ENCODE measurements at places on chromosomes 12 and 14.

GRCh38 chr14:23206422-23207145 lies 23.1 kb upstream of the SLC7A8 start:
- no peak for DNase-seq

- DNase-seq, result no peak
Measured at GRCh38 chr12:71208053-71208685, 50.4 kb upstream of the TSPAN8 start.

- no peak for DNase-seq
Measured at GRCh38 chr12:45944771-45945170, 45.6 kb downstream of the SCAF11 start.

DNA sequence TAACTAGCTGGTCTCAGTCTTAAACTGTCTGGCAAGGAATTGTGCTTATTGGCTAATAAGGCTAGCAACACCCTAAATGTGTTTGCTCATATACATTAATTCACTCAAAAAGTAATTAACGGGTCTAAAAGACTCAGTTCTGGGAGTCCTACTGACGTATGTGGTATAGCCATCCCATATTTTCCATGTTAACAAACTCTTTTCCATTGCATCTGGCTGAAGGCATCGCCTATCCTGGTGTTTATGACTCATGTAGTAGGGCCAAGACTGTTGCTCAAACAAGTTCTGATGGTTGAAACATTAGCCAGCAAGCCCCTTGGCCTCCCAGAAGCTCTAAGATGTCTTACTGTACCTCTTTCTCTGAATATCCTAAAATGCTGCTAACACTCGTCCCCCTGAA lies 98.5 kb downstream of the PHLDA1 start:
- no peak for DNase-seq

DNA sequence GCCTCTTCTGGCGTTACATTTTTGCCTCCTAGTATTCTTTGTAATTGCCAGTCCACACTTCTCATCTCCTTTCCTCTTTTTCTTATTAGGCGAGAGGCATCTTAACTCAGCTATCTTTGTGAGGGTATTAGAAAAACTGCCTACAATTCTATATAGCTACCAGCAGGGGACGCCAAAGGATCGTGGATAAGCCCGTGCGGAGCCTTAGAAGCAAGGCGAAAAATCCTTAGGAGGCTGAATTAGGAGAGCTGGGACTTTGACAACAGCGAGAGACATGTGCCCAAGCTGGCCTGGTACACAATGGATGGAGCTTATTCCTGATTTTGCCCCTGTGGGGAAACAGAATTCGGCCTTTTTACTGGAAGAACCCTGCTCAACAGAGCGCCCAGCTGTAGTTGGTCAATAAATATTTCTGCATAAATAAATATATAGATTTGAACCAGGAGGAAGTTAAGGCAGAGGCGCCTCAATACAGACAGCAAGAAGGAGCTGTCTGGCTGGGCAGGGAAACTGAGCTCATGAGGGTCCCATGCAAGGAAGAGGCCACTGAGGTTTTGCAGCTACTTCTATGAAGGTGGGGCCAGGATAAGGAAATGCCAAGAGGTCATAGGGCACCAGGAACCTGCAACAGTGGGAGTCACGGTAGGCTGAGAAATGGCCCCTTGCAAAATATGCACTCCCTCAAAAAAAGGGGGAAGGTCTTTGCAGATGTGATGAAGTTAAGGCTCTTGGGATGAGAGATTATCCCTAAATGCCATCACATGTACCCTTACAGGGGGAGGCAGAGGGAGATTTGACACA lies 14.6 kb upstream of the RBM19 start:
- DNase-seq, result no peak

GRCh38 chr12:89475203-89475990 lies 49.2 kb downstream of the GALNT4 start:
- no peak for DNase-seq

- DNase-seq, result no peak
Measured at GRCh38 chr14:101464310-101464983, 96.8 kb upstream of the DIO3 start.

DNA sequence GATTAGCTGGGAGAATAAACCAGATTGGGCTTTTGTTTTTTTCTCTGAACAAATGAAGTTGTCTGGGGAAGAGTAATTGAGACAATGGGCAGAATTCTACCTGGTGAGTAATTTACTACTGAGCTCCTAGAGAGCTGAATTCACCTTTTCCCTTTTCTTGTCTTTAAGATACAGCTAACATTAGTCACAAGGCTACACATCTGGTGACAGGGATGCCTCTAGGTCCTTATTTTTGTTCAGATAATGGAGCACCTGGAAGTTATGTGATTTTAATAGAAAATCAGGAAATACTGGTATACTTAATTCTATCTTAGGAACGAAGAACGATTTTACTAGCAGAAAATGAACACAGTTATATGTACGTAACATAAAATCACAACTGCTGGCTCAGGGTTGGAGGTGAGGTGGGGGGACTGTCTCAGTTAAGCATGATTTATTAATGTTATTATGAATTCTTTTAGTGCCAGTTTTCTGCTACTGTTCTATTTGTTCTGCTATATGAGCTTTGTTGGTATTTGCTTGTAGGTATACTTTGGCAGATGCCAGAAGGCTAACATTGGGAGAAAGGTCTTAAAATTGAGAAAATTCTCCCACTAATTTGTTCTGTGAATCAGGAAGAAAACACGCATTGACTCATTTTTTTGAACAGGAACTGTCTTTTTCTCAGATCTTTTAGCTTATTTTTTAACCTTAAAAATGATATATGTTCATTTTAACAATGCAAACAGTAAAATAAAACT lies 482.7 kb upstream of the RGS6 start:
- no peak for DNase-seq

DNA sequence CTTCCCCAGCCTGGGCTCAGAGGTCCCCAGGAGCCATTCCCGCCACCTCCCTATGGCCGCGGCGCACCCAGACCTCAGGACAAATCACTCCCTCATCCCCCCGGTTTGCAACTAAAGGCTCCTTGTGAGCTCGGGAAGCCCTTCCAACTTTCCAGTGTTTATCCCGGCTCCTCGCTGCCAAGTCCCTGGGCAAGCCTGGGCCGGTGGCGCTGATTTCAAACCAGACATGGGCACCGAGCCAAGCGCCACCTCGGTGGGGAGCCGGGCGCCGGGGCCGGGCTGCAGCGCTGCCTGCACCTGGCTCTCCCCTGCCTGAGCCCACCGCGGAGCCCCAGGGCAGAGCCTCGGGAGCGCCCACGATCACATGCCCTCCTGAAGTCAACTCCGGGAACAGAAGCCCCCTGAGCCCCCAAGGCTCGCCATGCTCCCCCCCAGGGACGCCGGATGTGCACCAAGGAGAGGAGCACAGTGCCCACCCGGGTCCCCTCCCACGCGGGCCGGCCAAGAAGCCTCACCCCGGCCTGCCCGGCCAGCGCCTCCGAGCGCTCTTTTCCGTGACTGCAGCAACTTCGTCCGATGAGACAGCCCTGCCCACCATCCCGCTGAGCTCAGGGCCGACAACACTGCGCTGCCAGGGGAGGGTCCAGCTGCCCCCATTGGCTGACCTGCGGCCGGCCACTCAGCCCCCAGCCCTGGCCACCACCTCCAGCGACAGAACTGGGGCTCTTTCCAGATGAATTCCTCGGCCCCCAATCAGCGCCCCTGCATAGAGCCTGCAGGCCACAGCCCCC lies 50.0 kb downstream of the NCOR2 start:
- no peak for DNase-seq

DNA sequence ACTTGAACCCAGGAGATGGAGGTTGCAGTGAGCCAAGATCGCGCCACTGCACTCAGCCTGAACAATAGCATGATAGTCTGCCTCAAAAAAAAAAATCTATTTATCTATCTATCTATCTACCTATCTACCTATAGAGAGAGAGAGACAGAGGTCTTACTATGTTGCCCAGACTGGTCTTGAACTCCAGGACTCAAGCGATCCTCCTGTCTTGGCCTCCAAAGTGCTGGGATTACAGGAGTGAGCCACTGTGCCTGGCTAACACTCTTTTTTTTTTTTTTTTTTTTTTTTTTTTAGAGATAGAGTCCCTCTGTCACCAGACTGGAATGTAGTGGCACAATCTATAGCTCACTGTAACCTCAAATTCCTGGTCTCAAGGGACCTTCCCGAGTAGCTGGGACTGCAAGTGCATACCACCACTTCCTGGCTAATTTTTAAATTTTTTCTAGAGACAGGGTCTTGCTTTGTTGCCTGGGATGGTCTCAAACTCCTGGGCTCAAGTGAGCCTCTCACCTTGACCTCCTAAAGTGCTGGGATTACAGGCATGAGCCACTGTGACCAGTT lies 1.9 kb downstream of the FAM186A start:
- no peak for DNase-seq

DNA sequence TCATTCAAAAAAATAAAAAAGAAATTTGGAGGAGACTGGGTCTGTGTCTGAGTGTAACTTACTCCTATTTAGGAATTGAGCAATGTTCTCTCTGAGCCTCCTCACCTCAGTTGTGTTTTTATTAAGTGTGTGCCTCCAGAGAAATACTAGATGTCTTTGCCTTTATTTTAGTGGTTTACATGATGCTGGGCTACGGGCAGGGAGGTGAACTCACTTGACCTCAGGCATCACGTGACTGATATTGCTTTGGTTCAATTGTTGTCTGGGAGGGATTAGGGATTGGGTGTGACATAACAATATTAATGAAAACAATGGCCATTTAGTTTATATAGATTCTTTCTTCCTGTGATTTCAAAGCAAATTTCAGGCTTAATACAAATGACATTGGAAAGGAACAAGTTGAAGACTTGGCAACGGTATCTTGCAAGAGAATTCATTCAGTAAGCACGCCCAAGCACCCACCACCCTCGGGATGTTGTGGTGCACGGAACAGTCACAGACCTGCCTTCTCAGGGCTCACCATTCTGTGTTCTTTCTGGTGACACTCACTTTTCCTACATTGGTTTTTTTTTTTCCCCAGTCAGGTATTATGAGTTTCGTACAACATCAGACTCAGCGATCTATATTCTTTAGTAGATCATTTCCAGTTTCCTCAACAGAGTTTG lies 77.5 kb downstream of the BMP4 start:
- no peak for DNase-seq

DNA sequence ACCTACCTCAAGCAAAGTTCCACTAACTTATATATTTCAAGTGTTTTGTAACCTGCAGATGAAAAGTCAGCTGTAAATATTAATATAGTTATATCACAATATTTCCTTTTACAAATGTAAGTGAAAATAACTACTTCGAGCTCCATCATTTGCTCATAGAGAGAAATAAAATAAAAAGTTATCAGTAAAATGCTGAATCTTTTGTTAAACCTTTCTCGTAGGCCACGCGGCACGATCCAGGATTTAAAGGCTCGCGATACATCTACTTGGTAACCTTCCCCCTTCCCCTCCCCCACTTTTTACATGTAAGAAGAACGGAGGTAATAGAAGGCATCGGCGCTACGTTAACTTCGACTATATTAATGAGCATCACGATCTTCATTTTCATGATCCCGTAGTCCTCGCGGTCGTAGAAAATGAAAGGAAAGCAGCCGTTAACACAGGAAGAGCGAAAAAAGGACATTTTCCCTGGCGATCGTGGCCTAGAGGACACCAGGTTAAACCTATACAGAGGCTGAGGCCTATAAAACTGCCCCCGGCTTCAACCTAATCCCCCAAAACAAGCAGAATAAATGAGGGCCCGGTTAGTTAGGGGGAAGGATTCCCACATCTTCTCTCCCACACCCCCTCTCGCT lies 508 bp downstream of the HNRNPC start:
- DNase-seq, result peak; percentile 10

- no peak for DNase-seq
Measured at GRCh38 chr12:107311682-107312081, 218.3 kb upstream of the CRY1 start.

GRCh38 chr14:40345334-40345733 lies 913.1 kb upstream of the FBXO33 start:
- DNase-seq, result no peak

DNA sequence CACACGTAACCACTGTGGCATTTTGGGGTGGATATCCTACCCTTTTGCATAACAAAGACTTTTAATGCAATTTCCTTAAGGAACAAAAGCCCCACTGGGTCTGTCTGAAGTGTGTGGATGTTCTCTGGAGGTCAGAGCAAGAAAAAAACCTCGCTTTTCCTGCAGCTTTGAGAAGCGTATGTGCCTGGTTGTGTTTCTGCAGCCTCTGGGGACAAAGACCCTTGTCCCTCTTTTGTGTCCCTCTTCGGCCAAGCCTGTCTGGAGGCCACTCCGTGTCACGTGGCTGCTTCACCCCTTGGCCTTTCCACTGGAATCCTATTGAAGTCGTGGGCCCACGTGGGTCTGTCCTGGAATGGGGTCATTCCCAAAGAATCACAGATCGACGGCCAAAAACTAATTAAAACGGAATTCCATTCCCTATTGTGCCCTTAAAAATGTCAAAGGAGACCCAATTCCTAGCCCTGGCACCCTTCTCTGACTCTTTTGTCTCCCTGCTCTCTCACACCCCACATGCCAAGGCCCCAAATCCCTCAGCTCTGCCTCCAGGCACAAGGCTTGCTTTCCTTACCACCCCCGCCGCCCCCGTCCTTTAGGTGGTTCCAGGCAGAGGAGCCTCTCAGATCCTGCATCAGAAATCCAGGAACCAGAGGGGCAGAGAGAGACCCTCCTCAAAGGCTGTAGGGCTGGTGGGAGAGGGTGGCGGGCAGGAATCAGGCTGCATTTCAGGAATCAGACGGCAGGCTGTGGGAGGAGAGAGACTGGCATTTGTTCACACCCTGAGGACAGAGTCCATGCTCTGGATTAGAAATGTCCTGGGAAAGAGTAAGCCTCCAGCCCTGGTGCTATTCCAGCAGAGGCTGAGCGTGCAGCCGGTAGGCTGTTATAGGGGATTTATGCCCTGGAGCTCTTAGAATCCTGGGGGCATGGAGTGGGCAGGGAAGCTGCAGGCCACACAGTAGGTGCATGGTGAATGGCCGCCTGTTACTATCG lies 12.6 kb upstream of the CYP46A1 start:
- no peak for DNase-seq

DNA sequence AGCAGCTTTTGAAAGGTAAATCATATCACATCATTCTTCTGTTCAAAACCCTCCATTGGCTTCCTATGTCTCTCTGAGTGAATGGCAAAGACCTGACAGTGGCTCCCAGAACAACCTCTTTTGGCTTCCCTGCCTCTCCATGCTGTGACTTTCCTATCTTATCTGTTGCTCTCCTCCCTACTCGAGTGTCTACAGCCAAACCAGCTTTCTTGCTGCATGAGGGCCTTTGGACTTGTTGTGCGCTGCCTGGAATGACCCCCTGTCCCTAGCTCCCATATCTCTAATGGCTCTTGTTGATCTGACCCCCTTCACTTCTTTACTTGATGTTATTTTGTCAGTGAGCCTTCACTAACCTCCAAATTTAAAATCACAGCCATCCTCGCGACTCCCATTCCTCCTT lies 2.5 kb downstream of the SYNE2 start:
- no peak for DNase-seq

DNA sequence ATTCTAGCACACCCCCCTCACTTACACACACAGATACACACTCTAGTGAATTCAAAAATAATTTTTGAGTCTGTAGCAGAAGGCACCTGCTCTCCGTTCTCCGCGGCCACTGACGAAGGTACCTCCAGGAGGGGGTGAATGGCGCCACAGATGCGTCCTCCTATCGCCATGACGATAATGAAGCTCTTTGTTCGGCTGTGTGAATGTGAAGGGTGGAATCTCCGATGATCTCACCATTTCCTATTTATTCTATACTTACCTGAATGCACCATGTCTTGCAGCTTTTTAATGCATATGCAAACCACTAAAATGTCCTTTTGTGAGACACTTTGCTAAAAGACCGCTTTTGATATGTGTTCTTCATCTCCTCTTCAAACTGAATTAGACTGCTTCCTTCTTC lies 162.7 kb downstream of the EGLN3 start:
- DNase-seq, result no peak

- DNase-seq, result no peak
Measured at GRCh38 chr12:7638064-7638759, 27.5 kb downstream of the APOBEC1 start.

GRCh38 chr14:101398011-101398410 lies 163.3 kb upstream of the DIO3 start:
- DNase-seq, result no peak

All from activated naive CD4-positive, alpha-beta T cell (primary cell).